ENCODE measurements at places on chromosomes 16 and 17.

GRCh38 chr17:4673986-4674684 lies 29.8 kb downstream of the PELP1 start:
- no peak for DNase-seq

DNA sequence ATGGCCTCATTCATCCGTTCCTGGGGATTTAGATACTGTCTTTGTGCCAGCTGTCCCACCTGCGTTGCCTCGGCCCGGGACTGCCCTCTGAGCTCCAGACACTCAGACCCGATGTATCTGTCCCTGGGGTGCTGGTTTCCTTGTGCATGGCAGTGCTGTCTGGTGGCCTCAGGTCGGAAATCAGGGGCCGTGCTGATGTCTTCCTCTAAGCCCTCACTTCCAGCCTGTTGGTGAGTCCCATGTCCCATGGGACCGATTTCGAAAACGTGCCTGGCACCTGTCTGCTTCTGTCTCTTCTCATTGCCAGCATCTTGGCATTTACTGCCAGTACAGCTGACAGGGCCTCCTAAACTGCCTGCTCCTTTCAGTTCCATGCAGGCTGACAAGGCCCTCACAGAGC lies 22.1 kb downstream of the NT5M start:
- DNase-seq: no peak

DNA sequence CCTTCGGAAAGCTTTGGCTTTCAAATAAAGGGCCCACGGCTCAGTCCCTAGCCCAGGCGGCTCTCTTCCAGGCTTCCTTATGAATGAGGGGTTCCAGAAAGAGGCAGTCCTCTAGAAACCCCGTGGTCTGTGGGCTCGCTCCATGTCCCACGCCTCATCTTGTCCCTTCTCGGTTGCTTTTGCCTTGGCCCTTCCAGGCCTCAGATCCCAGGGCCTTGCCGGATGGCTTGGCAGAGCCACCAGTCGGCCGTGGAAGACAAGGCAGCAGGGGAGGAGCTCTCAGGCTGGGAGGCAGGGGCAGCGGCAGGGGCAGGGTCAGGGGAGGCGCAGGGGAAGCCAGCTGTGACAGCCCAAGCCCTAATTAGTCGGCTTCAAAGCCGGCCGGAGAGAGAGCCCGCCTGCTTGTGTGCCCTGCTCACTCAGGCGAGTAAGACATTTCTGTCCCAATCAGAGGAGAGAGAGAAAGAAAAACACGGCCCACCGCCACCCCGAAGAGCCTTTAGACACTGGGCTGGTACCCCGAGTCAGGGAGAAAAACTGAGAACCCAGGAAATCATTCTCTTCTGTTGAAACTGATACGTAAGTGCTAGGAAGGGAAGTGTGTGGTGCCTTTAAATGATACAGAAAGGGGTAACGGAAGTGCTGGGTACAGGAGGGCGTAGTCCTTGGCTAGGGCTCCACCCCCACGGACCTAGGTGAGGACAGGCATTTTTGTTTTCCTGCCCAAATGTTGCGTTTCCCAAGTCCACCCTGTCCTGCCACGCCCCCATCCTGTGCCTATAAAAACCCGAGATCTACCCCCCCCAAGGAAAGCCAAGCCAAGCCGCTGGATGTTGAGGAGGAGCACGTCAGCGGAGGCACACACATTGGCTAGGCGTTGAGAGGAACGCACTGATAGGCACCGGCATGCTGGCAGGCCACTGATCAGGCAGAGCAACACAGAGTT lies 27.8 kb upstream of the MEIOC start:
- DNase-seq: no peak

DNA sequence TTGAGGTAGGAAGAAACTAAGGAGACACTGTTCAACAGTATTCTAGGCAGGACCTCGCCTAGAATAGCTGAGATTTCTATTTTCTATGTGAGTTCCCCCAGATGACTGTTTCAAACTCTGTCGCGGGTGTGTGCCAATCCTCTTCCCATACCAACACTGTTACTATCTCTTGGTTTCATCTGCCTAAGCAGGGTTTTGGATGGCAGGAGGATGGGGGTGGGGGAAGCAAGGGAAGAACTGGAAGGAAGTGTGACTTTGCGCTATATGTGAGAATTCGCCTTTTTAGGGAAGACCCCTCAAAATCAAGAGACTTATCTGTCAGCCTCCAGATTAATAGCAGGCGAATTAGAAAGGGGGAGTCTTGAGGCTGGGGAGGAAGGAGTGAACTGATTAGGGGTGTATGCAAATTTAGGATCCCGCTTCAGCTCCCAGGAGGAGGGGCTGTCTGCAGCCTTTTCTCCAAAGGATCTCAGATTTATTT lies 521 bp upstream of the G6PC3 start:
- DNase-seq: no peak

- no peak for DNase-seq
Measured at GRCh38 chr16:6066652-6067051, 969.1 kb upstream of the EEF2KMT start.
